GM13977 (cell line): ENCODE measurements at places on chromosomes 12 and 14.
A peak's percentile ranks its signal among the peaks of the same experiment; 100 is the strongest.

GRCh38 chr14:35506927-35507326 lies 27.0 kb upstream of the INSM2 start:
- no peak for DNase-seq

GRCh38 chr12:110370732-110371231 lies 32.7 kb downstream of the ANAPC7 start:
- DNase-seq = no peak

GRCh38 chr14:72961579-72962335 lies 35.5 kb downstream of the DCAF4 start:
- DNase-seq = no peak

DNA sequence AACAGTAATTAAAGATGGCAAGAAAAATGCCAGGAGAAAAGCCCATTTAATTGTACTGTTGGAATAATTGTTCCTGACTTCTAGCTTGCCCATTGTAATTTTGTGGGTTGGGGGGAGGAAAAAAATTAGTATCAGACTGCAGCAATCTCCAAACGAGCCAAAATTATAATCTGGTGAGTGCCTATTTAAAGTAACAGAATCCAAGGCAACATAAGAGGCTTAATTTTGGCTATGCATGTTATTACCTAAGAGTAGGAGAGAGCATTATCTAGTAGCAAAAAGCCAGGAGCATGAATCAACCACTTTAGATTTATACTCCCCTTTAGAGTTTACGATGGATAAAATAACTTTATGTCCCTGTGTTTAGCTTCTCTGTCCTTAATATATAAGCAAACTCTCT lies 14.6 kb upstream of the DENND5B start:
- no peak for DNase-seq

GRCh38 chr14:89767861-89768268 lies 186.7 kb downstream of the EFCAB11 start:
- DNase-seq = peak; percentile 50

GRCh38 chr12:115440438-115440837 lies 756.5 kb upstream of the TBX3 start:
- no peak for DNase-seq

GRCh38 chr12:6963791-6964413 lies 6.6 kb downstream of the PHB2 start:
- no peak for DNase-seq

DNA sequence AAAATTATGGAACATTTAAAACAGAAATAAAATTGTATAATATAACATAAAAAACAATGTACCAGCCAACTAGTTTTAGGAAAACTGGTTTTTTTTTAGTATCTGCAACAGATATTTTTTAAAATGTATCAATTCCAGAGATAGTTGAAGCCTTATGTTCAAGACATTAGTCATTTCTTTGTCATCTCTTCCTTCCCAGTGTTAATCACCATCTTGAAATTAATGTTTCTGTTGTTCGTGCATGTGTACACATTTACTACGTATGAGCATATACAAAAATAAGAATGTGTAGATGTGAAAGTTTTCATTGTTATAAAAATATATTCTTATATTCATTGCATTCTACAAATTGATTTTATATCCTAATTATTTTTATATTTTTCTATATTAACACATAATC lies 1062.1 kb downstream of the SLC6A15 start:
- DNase-seq = no peak
